ENCODE measurements at places on chromosomes 12 and 14. TPM values are rescaled to one million over a fixed set of nuclear protein-coding genes. Genes with fewer than 3 reads are reported as not detected.

GRCh38 chr12:89085421-89085820 is 266.9 kb downstream of the DUSP6 start:
- no peak for DNase-seq

GRCh38 chr14:93720981-93721483 is 67.3 kb downstream of the PRIMA1 start:
- DNase-seq = no peak

LMO3 gene
- total RNA-seq = 2.9 TPM

CCDC92 gene
- total RNA-seq = 10.2 TPM

LLPH gene
- 34.4 TPM for total RNA-seq
